ENCODE measurements at places on chromosomes 6 and 20.

- no peak for DNase-seq
Measured at GRCh38 chr6:13272131-13273046, 55.9 kb downstream of the TBC1D7 start.

GRCh38 chr6:150409576-150410066 lies 40.8 kb downstream of the IYD start:
- DNase-seq, result no peak

GRCh38 chr6:169406804-169407203 lies 153.2 kb upstream of the THBS2 start:
- DNase-seq, result no peak

DNA sequence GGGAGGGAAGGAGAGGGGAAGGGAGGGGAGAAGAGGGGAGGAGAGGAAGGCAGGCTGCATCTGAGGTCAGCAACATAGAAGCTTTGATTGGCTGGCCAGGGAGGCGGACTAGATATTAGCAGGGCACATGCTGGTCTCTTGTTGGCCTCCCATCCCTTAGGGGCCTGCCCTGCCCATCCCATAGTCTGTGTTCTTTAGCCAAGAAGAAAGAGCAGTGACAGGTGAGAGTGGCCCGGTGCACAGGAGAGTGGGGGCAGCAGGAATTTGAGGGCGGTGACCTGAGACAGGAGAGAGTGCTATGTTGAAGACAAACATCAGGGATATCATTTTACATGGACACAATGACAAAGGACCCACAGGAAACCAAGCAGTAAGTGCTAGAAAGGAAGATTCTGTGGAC lies 413.5 kb downstream of the SYNE1 start:
- DNase-seq, result no peak

GRCh38 chr6:108966855-108967755 lies 118.9 kb downstream of the ARMC2 start:
- no peak for DNase-seq

GRCh38 chr6:4736371-4736873 lies 39.8 kb upstream of the CDYL start:
- DNase-seq, result no peak

DNA sequence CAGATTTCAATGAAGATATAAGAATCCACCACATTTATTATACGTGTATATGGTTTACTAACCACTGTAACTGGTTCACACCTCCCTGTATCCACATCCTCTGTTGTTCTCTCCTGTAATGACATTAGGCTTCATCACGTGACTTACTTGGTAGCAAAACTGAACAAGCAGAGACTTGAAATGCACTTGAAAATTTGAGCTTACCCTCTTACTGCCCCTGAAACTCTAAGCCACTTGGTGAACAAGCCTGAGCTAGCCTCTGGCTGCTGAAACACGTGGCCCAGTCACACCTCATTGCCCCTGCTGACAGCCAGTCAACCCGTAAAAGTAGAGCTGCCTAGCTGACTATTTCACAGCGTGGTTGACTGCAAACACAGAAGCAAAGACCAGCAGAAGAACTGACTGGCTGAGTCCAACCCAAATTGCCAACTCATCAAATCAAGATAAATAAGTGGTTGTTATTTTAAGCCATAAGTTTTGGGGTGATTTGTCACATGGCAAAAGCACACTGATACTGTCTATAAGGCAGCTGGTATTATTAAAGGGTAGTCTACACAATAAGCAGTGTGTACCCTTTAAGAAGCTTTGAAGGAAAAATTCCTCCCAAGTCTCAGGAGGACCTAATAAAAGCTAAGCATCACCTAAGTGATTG lies 109.0 kb downstream of the RALGAPA2 start:
- DNase-seq, result no peak

- no peak for DNase-seq
Measured at GRCh38 chr20:49808753-49809152, 3.9 kb upstream of the SLC9A8 start.

- no peak for DNase-seq
Measured at GRCh38 chr6:34773916-34774315, 16.6 kb downstream of the SNRPC start.

- DNase-seq, result no peak
Measured at GRCh38 chr6:93970684-93971083, 551.3 kb upstream of the EPHA7 start.

- DNase-seq, result no peak
Measured at GRCh38 chr20:62829231-62830230, 12.7 kb downstream of the COL9A3 start.
